Esophagus squamous epithelium (tissue), 5 donors: ENCODE measurements at places on chromosomes 13 and 19.

DNA sequence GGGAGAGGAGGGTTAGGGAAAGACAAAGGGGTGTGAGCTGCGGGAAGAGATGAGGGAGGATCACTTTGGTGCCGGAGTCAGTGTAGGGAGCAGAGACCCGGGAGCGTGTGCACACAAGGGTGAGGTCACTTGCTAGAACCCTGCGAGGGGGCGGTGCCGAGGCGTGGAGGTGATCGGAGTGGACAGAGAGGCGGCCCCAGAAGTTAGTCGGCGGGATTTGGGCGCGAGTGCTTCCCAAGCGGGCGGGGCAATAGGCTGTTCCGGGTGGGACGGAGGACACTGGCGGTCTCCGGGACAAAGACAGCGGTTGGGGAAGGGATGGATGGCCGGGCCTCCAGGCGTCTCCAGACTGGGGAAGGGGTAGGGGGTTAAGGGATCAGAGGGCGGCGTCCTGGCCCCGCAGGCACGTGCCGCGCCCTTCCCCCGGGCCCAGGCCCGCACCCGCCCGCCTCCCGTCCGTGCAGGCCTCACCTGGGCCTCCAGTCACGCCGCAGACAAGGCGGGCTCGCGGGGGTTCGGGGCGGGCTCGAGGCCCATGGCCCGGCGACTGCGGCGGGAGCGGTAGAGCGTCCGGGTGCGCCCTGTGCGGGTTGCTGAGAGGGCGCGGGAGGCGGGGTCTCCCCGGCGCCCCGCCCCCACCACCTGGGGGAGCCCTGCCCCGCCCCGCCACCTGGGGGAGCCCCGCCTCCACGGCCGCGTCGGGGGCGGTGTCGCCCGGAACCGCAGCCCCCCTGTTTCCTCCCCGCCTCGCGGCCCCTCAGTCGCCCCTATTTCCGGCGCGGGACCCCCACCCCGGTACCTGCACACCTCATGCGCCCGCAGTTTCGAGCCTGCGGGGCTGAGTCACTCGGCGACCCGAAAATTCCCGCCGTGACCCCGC lies at the start of gene LPAR2:
Gene LPAR2 (minus strand): TSS at position 600 of the 880 bp plus-strand sequence. CDS start 945 bp downstream, outside the sequence.
- DNase-seq, result no peak

DNA sequence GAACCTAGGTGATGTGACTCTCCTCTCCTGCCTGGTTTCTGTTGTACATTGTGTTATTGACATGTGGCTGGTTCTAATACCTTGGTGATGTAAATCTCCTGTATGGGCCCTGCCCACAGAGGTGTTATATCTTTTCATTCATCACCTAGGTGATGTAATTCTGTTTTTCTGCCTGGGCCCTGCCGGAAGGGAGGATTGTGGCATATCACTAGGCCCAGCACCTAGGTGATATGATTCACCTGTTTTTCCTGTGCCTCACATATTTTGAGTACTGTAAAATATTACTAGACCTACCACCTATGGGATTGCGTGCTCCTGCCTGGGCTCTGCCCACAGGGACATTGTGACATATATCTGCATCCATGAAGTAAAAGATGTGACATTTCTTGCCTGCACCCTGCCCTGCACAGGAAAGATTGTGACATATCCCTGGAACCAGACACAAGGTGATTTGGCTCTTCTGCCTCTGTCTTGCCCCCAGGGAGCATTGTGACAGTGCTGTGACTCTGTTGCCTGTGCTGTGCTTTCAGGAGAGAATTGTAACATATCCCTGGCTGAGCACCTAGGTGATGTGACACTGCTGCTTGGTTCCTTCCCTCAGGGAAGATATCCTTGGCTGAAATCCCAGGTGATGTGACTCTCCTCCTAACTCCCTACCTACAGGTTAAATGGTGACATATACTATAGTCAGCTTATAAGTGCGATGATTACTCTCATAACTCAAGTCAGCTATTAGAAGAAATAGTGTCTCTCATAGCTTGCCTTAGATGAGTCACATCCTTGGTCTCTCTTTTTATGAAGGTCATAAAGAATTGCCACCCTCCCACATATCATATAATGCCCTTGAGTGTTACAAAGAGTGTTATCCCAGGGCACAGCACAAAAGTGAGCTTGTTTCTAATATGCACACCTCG lies 13.3 kb upstream of the ZNF681 start:
- DNase-seq, result no peak

DNA sequence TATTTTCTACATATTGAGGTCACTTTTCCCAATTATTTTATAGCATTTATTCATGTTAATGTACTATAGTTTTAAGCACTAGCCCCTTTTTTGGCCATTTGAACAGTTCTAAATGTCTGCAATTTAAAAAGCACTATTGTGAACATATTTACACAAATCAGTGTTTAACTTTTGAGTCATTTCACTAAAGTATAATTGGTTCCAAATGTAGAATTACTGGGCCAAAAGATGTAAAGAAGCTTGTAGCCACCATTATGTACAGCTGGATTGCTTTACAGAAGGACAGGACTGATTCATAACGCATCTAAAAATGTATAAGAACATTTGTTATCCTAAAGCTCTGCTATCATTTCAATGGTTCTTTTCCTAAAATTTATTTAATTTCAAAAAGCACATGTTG lies 16.6 kb upstream of the ATP12A start:
- no peak for DNase-seq

- no peak for DNase-seq
These were observed 134.3 kb upstream of the SLITRK5 start for GRCh38 chr13:87536899-87537298.
